ENCODE measurements at places on chromosomes 6 and 20.

GRCh38 chr20:25499031-25499430 lies 86.3 kb downstream of the NINL start:
- H3K4me1 ChIP-seq = no peaks in the 10 kb centered on the region
- no peak overlapping the region for H3K4me3 ChIP-seq
- DNase-seq = no peak
- H3K27ac ChIP-seq = no peak overlapping the region
- no peaks in the 10 kb centered on the region for H3K36me3 ChIP-seq

DNA sequence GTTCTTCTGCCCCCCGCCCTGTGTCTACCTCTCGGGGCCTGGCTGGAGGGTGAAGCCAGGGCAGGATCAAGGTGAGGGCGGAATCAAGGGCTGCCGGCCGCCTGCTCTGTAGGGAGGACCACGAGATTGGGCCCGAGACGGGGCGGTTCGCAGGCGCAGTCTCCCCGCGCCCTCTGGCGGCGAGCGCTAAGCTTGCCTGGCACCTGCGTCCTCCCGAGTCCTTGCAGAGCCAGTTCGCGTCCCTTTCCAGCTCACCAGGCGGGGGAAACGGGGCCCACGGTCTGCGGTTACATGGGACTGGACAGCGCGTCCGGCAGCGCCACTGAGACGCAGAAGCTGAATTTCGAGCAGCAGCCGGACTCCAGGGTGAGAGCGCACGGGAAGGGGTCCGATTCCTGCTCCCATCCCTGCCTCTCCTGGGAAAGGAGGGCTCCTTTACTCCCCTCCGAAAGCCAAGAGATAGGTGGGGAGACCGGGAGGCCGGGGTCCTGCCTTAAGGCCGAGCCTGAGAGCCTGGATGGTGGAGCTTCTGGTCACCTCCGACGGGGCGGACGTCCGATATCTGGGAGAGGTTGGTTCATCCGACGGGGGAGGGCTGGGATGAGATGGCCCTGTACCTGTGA lies 3.6 kb upstream of the MATN4 start:
- H3K4me3 ChIP-seq = no peak overlapping the region
- peak; percentile 58 for DNase-seq
- H3K27me3 ChIP-seq = no peaks in the 10 kb centered on the region
- H3K4me1 ChIP-seq = no peaks in the 10 kb centered on the region

DNA sequence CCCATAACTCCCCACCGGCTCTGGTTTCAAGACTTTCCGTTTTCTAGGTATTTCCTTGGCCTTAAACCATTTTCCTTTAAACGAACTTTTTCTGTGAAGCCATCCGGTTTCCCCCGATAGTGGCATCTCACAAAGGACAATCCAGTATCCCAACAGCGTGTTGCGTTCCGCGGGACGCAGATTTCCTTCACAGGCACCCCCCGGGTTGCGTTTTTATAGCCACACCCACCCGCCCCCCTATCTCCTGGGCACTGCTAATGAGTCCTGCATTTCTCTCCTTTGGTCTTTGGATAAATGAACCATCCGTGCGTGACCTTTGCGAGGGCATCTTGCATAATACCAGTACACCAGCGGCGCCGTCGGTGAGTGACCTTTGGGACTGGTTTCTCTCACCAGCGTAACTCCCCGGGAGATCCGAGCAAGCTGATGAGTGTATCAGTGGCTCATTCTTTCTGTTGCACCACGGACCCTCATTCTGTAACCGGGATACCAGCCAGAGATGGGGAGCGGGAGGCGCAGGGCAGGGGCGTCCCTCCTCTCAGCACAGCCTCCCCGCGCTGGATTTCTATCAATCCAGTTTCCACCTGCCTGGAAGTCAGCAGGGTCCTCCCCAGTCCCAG lies 586 bp upstream of the NQO2 start:
- H3K27ac ChIP-seq = peak overlapping the region; percentile 99
- H3K36me3 ChIP-seq = no peaks in the 10 kb centered on the region
- no peak for DNase-seq

DNA sequence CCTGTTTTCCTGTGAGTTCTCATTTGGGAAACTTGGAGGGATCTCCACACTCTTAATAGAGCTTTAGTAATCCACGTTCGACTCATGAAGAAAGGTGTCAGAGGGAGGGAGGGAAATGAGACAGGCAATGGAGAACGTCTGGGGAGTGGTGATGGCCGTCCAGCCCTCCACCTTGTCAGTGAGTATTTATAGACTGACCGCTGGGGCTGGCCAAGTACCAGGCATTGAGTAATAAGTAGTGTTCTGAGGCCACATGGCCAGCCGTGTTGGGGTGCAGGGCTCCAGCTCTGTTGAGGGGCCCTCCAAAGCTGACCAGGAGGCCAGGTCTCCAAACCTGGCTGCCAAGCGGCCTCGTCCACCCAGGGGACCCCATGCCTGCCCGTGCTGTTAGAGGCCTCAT lies 11.3 kb upstream of the DSN1 start:
- H3K4me3 ChIP-seq = no peak overlapping the region
- H3K4me1 ChIP-seq = no peaks in the 10 kb centered on the region
- H3K27ac ChIP-seq = no peak overlapping the region
- H3K36me3 ChIP-seq = no peaks in the 10 kb centered on the region

DNA sequence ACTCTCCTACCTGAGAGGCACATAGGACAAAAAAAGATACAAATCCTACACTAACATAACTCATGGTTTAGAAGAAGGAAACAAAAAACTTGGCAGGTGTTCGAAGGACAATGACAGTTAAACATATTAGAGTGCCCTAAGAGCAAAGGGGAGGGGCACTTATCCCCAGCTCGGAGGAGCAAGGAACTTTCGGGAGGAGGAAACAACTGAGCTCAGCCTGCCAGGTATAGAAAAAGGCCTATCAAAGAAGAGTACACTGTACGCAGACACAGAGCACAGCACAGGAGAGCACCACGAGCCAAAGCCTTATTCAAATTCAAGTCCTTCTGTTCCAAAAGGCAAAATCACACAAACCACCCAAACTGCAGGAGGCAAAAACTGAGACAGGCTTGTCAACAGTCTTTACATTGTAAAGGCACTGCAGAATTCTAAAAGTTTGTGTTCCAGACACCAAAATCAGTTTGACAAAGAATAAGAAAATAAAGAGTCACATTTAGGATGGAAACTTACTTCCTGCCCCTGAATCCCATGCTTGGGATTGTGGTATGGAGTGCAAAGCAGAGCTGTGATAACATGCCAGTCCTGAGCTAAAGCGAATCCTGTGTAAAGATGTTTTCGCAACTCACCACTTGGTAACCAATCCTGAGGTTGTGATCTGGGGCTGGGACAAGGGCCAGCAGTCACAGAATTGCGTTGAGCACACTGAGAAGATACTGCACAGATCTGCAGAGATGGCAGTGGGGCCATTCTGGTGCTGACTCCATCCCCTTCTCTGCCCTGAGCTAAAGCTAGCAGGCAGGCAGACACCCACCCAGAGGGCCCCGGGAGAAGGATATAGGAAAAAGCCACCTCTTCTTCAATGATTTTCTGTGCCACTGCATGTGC lies 108.6 kb downstream of the CHD6 start:
- H3K4me1 ChIP-seq = peaks cover 46% of the 10 kb centered on the region
- no peaks in the 10 kb centered on the region for H3K27me3 ChIP-seq
- H3K4me3 ChIP-seq = no peak overlapping the region
- no peaks in the 10 kb centered on the region for H3K36me3 ChIP-seq
- DNase-seq = peak; percentile 44
- no peak overlapping the region for H3K27ac ChIP-seq
